ENCODE measurements at places on chromosomes 6 and 20.

- no peak for DNase-seq
Observed at GRCh38 chr20:3652676-3653596, 10.3 kb downstream of the GFRA4 start.

DNA sequence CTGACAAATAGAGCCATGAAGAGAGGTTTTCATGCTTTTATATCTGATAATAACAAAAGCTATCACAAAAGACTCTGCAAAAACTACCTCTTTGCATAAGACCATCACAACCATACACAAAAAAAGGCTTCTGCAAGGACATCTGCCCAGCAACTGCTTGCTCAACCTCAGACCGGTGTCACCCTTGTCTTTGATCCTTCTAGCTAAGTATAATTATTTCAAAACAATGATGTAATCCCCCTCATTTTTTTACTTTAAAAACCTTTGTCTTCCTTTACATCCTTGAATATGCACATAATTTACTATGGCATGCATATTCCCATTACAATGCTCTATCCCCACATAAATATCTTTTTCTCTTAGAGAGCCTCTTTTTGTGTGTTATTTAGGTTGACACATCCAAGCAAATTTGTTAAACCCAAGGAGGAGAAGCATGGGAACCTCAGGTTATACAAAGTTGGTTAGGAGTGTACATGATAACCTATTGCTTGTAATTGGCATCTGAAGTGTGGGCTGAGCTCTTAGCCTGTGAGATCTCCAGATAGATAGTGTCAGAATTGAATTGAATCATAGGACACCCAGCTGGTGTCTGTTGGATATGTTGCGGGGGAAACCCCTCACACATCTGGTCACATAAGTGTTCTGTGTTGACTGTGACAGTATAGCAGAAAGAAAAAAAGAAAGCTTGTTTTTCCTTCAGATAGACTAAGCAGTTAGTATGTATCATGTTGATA is 20.7 kb upstream of the CGA start:
- no peak for DNase-seq

DNA sequence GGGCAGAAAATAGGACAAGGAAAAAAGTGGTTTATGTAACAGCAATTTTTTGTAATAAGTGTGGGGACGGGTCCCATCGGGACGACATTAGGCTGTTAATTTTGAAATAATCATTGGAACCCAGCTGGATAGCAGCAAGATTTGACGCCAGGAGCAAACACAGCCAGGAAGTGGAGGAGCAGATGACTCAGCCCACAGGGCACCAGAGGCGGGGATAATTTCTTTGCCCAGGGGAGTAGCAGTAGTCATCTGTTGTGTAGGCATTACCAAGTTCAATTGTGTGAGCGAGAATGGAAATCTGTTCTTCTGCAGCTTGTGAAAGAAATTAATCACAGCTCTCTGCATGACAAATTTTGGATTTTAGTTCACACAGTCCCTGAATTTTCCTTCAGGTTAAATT is 22.6 kb upstream of the RIN2 start:
- no peak for DNase-seq

DNA sequence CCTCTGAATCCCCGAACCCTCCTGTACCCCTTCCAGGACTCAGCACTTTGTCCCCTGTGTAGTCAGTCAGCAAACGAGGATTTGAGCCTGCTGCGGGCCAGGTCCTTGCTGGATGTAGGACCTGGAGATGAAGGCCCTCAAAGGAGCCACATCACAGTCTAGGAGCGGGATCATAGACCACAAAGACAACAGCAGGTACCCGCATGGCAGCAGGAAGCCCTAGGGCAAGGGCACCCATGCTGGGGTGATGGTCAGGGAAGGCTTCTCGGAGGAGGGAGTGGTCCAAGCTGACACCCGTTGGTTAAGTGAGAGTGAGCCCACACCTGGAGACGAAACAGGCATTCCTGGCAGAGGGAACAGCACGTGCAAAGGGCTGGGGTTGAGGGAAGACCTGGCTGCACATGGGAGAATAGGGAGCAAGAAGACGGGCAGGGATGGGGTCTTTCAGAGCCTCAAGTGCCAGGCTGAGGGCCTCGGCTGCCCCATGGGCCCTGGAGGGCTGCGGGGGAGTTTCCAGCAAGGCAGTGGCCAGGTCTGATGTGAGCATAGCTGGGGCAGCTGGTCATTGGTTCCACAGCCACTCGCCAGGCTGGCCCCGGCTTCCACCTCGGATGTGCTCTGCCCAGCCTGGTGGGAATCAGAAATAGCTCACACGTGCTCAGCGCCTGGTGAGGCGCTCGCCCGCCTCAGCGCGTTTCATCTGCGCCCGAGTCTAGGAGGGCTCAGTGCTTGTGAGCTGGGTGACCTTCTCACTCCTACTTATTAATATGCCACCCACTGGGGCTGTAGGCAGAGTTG is 15.0 kb downstream of the DLGAP4 start:
- DNase-seq = peak; percentile 32

DNA sequence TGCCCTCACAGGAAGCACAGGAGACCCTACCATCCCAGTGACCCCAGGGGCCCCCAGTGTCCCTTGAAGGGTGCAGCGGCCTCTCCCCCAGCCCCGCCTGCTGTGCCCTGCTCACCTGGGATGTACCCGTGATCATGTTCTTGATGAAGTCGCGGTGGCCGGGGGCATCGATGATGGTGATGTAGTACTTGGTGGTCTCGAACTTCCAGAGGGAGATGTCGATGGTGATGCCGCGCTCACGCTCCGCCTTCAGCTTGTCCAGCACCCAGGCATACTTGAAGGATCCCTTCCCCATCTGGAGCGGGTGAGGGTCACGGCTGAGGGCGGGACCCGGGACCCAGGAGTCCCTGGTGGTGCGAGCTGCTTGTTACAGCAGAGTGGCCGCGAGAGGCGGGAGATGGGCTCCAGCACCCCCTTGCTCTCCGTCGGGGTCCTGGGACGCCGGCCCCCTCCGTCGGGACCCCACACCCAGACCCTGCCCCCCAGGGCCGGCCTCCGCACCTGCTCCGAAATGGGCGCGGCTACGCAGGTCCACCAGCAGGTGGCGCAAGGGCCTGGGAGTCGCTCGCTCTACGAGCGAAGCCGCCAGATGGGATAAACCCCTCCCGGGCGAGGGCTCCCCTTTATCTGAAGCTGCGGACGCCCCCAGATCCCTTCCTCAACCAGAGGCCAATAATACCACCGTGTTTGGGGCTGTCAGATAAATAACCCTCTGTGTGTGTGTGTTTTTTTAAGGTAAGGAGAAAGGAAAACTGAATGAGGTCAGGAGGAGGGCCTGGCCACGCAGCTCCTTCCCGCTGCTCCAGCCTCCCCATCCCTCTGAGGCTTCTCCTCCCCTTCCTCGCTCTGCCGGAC is 2.9 kb downstream of the EEF1A2 start:
- DNase-seq = peak; percentile 97

- DNase-seq = peak; percentile 61
Observed at GRCh38 chr20:3068986-3069900, 2.2 kb upstream of the OXT start.

DNA sequence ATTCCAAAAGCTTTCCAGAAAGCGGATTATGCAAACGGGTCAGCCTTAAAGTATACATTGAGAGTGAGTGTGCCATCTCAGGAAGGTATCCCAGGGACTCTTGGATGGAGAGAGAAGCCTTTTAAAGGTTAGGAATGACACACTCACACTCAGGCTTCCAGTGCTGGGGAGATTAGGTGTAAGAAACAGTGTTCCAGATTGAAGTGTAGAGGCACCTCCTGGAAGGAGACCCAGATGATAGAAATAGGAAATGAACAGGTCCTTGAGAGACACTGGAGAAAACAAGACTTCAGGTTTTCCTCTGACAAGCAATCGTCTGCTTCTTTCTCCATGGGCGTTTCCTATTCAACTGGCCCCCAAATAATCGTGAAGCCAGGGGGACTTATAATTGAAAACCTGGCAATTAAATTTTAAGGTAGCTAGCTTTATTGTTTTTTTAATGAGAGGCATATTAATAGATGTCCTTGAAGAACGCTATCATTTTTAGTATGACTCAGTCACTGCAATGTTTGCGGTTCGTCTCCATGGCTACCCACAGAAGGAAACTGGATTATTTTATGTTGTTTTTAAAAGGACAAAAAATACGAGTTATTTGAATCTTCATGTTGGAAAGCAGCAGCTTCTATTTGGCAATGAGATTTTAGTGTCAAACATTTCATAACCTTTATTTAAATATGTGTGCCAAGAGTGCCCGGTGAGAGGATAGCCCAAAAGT is 85.3 kb downstream of the TRMT6 start:
- DNase-seq = no peak

GRCh38 chr6:127918506-127919427 is 17.9 kb upstream of the THEMIS start:
- DNase-seq = no peak

- no peak for DNase-seq
Observed at GRCh38 chr6:16392010-16392409, 153.6 kb downstream of the GMPR start.

DNA sequence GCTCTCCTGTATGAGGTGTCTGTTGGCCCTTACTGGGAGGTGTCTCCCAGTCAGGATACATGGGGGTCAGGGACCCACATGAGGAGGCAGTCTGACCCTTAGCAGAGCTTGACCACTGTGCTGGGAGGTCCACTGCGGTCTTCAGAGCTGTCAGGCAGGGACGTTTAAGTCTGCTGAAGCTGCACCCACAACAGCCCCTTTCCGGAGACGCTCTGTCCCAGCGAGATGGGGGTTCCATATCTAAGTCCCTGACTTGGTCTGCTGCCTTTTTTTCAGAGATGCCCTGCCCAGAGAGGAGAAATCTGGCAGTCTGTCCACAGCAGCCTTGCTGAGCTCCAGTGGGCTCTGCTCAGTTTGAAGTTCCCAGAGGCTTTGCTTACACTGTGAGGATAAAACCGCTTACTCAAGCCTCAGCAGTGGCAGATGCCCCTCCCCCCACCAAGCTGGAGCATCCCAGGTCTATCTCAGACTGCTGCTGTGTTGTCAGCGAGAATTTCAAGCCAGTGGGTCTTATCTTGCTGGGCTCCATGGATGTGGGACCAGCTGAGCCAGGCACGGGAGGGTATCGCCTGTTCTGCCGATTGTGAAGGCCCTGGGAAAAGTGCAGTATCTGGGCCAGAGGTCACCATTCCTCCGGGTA is 36.3 kb upstream of the IBTK start:
- DNase-seq = no peak

- DNase-seq = peak; percentile 47
Observed at GRCh38 chr6:36599791-36600209, 5.6 kb downstream of the SRSF3 start.

DNA sequence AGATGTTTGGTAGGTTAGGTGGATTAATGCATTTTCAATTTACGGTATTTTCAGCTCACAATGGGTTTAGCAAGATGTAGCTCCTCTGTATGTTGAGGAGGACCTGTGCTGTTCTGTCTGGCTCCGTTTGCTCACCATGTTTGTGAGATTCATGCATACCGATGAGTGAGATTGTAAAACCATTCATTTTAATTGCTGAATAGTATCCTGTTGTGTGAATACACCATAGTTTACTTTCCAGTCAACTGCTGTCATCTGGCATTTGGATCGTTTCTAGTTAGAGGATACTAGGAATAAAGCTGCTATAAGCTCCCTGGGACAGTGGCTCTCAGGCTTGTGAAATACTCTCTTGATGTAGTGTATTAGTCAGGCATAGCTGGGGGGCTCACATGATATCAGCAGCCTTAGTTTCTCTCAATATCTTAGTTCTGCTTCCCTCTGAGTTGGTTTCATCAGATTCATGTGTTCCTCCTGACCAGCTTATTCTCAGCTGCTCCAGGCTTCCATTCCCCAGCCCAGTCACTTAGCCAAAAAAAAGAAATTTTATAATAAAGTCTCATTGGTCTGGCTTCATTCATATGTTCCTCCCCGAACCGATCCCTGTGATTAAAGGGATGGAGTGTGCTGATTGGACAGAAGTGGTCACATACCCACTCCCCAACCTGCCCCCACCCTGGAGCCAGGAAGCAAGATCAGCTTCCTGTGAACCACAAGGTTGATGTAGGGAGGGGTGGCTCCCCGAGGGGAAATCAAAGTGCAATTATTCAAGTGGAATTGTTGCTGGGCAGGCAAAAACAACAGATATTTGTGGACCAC is 10.9 kb upstream of the B4GALT5 start:
- no peak for DNase-seq

DNA sequence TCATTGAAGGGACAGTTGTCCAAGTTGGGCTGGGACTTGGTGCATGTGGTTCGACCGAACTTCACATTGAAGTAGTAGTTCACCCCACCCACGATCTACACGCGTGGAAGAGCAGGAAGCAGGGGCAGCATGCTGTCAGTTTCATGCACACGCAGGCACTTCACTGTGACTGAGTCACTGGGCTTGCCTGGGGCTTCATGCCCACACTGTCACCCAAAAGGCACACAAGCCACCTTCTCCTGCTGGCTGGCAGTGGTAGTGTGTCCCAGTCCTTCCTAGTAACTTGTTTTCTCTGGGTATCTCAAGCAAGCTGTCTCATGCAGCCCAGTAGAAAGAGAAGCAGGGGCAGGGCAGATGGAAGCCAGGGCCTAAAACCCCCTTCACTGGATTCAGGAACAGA is 2.0 kb downstream of the CST5 start:
- DNase-seq = no peak

GRCh38 chr6:52426667-52427066 is 6.5 kb downstream of the EFHC1 start:
- DNase-seq = no peak

DNA sequence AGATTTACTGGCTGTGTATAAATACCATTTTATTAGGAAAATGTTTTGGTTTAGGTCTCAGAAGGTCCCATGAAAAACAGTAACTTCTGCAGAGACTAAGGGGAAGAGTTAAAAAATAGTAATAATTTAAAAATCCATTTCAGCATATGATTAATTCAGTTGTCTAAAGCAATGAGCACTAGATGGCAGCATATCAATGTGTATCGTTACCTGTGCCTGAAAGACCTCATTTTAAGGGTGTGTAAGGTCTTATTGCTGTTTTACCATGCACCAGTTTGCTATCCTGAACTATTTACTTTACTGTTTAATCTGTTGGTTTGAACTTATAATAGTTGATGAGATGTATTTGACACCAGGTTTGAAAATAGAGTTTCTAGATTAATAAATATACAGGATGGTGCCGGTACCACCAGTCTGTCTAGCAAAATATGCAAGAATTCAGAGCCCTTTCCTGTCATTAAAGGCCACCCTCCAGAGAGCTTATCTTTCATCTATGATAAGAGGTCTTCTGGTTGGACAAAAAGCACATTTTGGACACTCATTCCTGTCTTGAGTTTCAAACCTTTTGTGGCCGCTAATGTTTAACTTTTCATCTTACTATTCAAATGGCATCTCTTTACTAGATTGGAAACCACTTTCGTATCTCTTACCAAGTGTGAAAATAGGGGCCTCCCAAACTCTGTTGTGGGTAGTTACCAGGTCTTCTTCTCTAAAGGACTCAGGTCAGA is 8.9 kb upstream of the AHI1 start:
- DNase-seq = no peak

DNA sequence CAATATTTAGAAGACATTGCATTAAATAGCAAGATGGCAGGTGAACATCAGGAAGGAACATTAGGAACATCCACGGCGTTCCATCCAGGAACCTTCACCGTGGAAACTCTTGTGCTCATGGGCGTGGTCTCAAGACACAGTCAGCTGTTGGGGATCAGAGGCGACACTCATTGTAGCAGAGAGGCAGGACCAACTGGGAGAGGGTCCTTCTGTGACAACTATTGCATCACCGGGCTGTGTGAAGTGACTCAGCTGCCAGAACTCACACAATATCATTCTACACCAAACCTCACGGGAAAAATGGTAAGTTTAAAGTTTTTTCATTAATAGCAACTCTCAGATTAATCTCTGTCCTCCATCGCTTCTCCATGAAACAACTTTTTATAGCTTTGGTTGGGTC is 334.8 kb upstream of the SULF2 start:
- no peak for DNase-seq

- no peak for DNase-seq
Observed at GRCh38 chr6:129894921-129895320, 33.8 kb upstream of the TMEM244 start.
